Activated naive CD4-positive, alpha-beta T cell treated with anti-CD3 and anti-CD28 coated beads for 36 hours (primary cell): ENCODE measurements at places on chromosomes 6 and 20.

DNA sequence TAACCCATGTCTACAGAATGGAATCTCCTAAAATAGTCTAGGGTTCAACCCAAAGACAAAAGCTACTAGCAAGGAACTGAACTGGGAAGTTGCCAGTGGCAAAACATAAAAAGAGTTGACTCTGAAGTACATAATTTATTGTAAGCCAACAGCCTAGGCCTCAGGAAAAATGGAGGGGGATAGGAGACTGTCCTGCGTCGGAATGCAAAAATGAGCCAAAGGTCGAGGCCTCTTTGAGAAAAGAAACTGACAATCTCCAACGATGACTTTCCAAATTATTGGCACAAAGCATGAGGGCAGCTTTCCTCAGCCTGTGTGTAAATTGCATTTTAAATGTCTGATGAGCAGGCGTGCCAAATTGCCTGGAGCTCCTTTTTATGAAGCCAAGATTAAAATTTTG is 2.1 kb downstream of the COL12A1 start:
- DNase-seq, result no peak

DNA sequence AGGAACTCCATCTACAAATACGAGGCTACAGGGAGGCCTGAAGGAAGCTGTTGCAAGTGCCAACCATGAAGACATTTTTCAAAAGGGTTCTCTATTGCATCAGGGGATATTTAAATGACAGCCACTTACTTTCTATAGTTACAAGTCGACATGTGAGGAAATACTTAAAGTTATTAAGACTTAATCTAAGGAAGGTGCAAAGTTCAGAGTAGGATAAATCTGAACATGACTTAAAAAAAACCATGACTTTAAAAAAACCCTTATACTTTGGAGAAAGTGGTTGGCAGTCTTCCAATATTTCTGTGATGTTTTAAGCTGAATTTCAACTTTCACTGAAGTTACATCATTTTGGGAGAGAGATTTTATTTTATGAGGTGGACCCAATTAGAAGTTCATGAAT is 56.3 kb upstream of the EMILIN3 start:
- DNase-seq, result no peak

DNA sequence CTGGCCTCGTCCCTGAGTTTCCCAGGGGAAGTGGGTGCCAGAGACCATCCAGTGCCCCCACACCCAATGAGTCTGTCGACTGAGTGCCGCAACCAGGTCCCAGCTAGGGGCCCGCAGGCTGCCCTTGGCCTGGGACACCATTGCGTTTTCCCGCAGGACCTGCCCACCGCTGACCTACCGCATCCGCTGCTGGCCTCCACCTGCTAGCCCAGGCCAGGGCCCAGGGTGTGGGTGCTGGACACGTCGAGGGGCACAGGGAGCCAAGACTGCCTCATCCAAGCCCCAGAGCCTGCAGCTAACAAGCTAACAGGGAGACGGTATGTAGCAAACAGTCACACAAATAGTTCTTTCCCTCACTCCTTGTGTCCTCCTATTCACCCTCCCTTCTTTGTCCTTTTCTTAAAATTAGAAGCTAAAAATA is 97.7 kb downstream of the TMEM242 start:
- DNase-seq, result no peak

DNA sequence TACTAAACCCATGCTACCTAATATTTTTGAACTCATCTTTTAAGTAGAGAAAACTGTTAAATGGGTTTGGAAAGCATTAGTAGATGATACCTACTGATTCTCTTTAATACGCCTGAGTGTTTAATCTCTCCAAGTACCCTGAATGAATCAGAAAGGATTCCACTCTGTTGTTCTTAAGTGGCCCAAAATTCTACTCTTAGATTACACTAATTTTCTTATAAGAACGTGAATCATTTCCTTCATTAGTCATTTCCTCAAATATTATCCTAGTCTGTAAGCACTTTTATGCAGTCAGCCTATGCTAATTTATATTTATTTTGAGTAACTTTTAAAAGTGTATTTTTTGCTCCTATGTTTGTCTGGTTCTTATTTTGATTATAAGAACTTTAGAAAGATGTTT is 380.0 kb downstream of the BTBD9 start:
- DNase-seq, result no peak

DNA sequence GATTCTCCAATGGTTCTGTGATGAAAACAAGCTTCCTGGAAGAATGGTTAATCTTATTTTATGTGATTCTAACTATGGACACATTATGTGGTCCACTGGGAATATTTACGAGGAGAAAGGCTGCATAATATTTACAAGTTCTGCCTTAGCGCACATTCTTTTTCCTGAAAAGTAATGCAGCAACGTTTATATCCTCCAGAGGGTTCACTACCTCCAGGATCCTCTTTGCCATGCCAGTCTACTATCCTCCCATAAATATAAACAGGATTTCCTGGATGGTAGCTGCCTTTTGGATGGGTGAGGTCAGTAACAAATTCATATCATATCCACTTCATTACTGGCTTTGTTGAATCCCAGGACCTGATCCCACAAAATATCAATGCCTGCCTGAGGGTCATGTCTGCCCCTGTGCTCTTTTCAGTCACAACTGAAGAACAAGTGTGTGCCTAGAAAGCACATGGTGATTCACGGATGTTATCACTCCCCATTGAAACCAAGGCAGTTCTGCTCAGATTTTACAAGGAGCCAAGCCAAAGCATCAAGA is 30.4 kb downstream of the ADGRF5 start:
- DNase-seq, result no peak

GRCh38 chr20:58407966-58408557 is 19.0 kb downstream of the VAPB start:
- DNase-seq, result peak; percentile 63

GRCh38 chr6:37713529-37714119 is 15.9 kb upstream of the MDGA1 start:
- no peak for DNase-seq

- peak; percentile 69 for DNase-seq
Observed at GRCh38 chr6:137341681-137342195, 122.6 kb upstream of the IFNGR1 start.

- no peak for DNase-seq
Observed at GRCh38 chr20:10610251-10610650, 63.5 kb downstream of the JAG1 start.

- no peak for DNase-seq
Observed at GRCh38 chr20:20594171-20594530, 118.3 kb downstream of the RALGAPA2 start.

- DNase-seq, result no peak
Observed at GRCh38 chr20:34403908-34404307, 40.8 kb downstream of the ITCH start.
